ENCODE measurements at places on chromosomes 13 and 19.

- DNase-seq = no peak
Observed at GRCh38 chr13:111313911-111314425, 6.5 kb upstream of the TEX29 start.

DNA sequence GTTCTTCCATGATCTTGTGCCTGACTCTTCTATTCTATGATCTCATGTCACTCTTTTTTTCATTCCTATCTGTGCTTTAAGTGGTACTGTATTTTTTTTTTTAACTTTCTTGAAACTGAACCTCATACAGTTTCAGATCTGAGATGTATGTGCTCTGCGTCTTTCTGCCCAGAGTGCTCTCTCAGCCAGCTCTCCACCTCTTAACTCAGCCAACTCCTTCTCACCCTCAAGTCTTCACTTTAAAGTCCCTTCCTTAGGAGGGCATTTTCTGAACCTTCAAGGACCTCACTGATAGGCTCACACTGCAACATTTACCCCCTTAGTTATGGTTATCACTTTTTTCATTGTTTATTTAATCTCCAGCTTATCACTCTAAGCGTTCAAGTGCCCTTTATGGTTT lies 158.7 kb downstream of the IRS2 start:
- DNase-seq = no peak

DNA sequence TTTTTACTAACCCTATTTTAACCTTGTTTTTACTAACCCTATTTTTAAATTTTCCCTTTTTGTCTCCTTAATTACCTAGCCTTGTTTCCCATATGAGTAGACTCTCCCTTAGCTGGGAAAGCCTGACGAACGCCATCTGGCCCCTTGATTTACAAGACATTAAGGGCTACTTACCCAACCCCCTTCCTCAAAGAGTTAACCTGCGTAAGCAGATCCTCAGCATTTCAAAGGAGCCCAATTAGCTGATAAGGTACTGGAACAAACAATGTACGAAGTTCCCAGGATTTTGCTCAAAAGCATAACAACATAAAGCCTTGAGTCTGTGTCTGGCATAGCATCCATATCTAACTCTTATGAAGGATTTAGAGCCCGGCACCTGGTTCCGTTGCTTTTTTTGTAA lies 4.7 kb upstream of the MVB12A start:
- DNase-seq = no peak

DNA sequence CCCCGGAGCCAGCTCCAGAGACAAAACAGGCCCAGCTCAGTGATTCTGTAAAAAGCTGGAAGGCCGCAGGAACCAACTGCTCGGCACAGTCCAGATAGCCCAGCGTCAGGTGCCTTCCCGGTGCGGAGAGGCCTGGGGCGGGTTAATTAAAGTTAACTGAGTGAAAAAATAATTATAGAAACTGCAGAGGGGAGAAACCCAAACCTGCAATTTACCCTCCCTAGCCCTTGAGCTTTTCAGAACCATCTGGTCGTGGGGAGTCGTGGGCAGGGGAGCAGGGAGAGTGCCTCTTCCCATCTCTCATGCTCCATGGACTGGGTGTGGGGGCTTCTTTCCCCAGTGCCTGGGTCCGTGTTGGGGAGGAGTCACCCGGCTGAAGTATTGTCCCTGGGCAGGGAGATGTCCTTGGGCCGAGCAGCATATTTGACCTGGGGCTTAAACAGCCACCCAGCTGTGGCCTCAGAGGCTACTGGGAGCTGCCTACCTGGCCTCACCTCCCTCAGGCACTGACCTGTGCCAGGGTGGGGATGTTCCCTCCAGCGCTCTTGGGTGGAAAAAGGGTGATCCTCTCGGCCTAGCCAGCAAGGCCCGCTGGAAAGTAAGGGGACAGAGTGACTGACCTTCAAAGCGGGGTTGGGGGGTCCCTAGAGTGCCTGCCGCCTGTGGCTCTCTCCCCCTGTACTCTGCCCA lies 65.9 kb downstream of the CHST8 start:
- no peak for DNase-seq

DNA sequence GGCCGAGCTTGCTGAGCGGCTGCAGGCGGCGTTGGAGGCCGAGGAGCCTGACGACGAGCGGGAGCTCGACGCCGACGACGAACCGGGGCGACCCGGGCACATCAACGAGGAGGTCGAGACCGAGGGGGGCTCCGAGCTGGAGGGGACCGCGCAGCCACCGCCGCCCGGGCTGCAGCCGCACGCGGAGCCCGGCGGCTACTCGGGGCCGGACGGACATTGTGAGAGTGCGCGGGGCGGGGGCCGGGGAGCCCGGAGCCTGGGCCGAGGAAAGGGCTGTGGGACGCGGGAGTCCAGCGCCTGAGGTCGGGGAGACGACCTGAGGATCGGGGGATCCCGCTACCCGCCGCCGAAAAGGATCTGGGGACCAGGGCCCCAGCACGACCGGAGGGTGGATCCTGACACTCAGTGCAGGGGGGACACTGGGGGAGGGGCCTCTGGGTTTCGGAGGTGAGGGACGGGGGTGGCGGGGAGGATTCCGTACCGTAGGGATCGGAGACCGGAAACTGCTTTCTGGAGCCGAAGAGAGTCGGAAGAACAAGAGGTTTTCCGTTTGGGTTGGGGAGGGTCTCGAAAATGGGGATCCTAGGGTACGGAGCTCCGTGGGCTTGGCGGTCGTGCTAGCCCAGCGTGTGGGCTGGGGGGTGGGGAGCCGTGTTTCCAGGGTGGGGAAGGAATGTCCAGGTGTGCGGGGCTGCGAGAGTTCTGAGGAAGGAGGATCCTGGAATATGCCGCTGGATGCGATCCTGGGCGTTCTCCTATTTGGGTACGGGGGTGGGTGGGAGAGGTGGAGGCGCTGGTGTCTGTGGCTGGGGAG lies 616 bp downstream of the HNRNPUL1 start:
- DNase-seq = no peak

DNA sequence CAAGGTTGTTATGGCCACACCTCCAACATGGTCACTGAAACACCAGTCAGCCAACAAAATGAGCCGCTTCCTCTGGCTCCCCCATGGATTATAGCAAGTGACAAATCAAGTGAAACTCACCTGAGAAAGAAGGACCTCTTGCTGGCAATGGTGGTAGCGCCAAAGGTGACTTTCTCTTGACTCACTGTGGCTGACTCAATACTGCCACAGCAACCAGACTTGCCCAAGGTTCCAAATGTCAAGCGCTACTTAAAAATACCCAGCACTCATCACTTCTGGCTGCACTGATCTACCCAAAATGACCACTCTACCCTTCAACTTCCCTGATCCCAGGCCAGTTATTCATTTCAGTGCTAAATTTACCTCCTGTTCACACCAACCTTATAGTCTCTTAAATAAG lies 495.5 kb downstream of the FOXO1 start:
- no peak for DNase-seq

DNA sequence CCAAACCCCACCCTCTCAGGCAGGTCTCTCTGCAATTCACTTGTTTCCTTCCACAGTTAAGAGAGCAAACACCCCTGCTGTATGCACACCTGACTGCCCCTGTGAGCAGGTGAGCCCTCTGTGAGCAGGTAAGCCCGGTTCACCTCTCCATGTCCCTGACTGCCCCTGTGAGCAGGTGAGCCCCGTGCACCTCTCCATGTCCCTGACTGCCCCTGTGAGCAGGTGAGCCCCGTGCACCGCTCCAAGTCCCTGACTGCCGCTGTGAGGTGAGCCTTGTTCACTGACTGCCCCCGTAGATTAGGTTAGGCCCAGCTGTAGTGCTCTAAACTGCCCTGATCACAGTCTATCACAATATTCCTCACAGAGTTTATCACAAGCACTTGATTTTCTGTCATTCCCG lies 29.2 kb downstream of the TMTC4 start:
- no peak for DNase-seq

DNA sequence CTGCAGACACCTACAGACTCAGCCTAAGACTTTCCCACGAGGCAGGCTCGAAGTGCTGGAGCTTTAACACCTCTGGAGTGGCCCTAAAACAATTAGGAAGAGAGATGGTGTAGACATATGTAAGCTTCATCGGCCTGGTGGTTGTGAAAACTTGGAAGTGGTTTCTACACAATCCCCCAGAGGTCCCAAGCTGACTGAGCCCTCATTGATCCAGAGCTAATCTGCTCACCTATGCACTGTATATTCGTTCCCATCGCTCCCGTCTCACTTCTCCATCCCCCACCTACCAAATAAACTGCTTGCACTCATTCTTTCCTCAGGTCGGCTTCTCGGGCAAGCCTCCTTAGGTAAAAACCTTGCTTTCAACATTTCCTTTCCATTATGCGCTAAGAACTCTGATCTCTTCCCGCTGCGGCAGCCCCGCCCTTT lies 767 bp upstream of the ZNF793 start:
- DNase-seq = no peak

DNA sequence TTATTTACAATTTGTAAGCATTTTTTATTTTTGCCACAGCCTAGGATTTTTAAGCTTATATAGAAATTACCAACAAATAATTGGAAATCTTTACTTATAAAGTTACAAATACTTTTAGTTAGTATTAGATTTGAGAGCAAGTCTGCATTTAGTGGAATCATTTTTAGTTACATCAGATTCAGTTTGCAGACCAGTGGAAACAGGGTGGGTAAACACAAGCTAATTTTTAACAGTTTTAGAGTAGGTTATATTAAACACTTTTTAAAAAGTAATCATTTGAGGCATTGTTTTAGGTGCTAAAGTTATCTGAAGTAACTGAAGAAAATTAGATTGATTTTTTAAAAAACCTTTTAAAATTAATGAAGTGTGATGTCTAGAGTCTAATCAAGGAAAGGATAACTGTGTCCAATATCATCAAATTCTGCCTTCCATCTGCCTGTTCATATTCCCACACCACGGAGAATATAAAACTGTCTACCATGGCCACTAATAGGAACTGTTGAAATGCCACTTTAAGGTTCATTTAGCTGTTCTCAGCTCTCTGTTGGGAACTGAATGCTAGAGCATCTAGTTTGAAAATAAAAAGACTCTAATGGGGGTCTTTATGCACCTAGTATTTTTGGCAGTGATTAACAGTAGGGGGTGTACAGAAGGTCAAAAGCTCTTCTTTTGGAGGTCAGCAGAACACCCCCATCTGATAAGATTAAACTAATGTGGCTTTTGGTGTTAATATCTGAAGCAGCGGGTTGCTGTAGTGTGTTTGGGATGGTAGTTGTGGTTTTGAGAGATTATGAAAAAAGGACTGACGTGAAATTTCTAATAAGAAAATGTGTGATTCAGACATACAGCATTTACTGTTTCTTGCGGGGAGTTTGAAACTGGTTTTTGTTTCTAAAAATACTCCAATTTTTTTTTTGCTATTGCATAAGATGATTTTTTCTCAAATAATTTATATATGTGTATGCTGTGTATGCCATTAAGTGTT lies 66.5 kb downstream of the NDFIP2 start:
- no peak for DNase-seq

GRCh38 chr13:96193728-96194310 lies 103.9 kb downstream of the HS6ST3 start:
- no peak for DNase-seq

GRCh38 chr19:4911786-4912672 lies 2.7 kb downstream of the UHRF1 start:
- peak; percentile 29 for DNase-seq

- DNase-seq = no peak
Observed at GRCh38 chr13:59963827-59964226, 199.9 kb downstream of the DIAPH3 start.
